ENCODE measurements at places on chromosomes 5 and 9. TPM values are rescaled to one million over a fixed set of nuclear protein-coding genes. Genes with fewer than 3 reads are reported as not detected.

Gene SLC6A18
- total RNA-seq = not detected

Gene PKD2L2
- total RNA-seq = not detected

Gene FOXD1
- 24.7 TPM for total RNA-seq

Gene P4HA2
- total RNA-seq = 200 TPM

Gene CYLC2
- not detected for total RNA-seq

Gene GARIN3
- total RNA-seq = not detected

Gene AQP7
- not detected for total RNA-seq

Gene NFIB
- 13.7 TPM for total RNA-seq

Gene ANXA2R
- 3.6 TPM for total RNA-seq

Gene ADAMTSL2
- not detected for total RNA-seq

Gene DBH
- total RNA-seq = not detected

Gene TEK
- total RNA-seq = 0.73 TPM

Gene BBLN
- 24.2 TPM for total RNA-seq

Gene PCDHB12
- 0.97 TPM for total RNA-seq

Gene CSF2
- total RNA-seq = not detected

Gene UAP1L1
- total RNA-seq = 32.5 TPM
